ENCODE measurements at places on chromosomes 4 and X. TPM values are rescaled to one million over a fixed set of nuclear protein-coding genes. Genes with fewer than 3 reads are reported as not detected.

The RAB39B gene
- 0.75 TPM for total RNA-seq

- DNase-seq: no peak
Observed at GRCh38 chr4:37715889-37716402, 29.8 kb upstream of the RELL1 start.

The PPARGC1A gene
- 14.2 TPM for total RNA-seq

The HMGB3 gene
- total RNA-seq: 19.5 TPM
